IPS DF 6.9 (cell line): ENCODE measurements at places on chromosomes 5 and 9.

DNA sequence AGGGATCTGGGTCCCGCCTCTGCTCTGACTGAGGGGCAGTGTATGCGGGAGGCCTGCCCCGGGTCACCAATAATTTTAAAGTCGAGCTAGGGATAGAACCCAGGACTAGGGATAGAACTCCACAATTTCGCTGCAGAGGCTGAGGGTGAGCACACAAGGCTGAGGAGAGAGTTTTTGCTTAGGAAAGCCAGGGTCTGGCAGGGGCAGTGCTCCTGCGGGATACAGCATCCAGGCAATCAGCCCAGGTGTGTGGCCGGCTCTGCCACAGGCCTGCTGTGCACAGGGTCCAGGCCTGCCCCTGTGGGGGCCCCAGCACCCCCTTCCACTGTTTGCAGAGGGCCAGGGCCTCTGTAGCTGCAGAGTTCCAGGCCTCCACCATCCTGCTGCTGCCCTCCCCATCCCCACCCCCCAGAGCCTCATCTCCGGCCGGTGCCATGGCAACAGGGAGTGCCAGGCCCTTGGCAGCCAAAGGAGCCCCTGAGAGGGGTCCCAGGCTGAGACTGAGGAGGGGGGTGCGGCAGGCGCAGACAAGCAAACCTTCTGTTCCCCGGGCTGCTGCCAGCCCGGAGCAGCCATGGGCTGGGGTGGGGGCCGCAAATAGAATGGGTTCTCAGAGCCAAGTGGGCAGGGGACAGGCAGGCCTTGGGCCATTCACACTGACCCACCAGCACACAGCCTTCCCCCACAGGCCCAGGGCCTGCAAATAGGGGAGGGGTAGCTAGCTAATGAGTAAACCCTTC, 8.6 kb downstream of the PDGFRB start:
- DNase-seq: no peak

DNA sequence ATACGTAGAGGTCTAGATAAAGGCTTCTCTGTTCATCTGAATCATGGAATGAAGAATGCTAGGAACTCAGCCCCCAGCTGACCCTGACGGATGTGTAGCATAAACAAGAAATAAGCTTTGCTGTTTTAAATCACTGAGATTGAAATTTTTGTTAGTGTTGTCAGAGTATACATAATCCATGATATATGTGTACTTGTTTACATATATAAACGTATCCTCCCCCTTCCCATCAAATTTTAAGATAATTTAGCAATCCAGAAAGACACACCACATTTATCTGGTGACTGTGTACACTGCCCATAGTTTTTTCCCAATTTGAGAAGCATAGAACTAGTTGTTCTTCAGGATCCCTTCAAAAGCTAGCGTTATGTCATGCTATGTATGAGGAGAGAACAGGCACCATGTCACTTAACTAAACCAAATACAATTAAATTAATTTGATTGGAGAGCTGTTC, 80.8 kb upstream of the OSMR start:
- DNase-seq: no peak

DNA sequence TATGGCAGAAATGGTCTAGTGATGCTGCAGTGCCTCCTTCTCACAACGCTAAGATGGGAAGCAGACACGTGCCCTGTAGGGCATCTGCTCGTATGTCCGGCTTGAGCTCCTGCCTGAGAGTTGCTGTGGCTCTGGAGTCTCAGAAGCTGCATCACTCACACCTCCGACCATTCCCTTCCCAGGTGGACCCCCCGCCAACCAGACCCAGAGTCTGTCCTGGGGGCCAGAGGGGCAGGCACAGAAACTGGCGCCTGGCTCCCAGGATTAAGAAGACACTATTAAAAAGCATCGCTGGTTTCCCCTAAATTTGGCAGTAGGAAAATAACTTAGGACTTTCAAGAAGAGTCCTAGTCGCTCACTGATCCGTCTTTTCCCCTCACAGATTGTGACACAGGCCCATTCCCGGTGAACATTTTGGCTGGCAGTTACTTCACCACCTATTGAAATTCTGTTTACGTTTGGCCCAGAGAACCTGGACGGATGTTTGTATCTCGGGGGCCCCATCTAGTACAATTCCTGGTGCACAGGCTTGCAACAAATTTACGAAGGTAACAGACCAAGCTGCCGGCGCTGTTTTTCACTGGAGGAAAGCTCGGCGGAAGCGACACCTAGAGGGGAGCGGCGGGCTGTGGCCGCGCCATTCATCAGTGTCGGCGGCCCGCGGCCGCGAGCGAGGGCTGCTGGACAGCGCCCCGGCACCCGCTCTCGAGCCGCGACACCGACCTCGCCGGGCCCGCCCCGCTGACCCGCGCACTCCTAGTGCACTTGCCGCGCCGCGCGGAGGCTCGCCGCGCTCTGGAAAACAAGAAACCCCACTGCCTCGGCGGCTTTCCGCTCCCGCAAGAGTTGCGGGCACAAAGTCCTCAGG, 1.6 kb downstream of the FSTL4 start:
- DNase-seq: no peak

GRCh38 chr5:1948111-1948510, 65.4 kb upstream of the IRX4 start:
- no peak for DNase-seq

DNA sequence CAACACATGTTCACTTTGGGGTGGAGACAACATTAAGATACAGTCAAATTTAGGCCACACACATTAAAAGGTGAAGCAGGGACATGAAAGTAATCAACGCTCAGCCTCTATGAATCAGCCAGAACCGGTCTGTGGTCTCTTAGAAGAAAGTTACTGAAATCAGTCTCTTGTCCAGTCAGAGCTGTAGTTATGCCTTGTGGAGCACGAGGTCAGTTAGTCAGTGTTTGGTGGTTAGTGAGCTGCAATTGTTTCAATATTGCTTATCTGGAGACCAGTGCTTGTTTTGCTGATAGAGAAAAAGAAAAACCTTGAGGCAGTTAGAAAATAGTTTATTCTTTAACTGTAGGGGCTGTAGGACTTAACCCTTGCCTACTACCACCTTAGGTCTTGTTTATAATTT, 157.8 kb upstream of the RASEF start:
- DNase-seq: no peak
